ENCODE measurements at places on chromosomes 1 and 21.

DNA sequence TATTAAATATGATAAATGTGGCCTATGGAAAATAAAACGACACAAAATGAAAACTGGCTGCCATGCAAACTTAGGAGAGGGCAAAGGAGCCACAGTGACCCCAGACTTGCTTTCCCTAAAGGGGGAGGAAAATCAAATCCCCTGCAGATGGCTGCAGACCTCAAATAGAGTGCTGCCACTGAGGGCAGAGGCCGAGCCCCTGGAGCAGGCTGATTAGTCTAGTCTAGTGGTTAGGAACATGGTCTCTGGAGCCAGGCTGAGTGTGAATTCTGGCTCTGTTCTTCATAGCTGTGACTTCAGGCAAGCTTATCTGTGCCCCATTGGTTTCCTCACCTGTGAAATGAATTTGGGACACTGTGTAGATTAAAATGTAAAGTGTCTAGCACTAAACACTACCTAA is 60.8 kb downstream of the ITPKB start:
- DNase-seq: no peak

DNA sequence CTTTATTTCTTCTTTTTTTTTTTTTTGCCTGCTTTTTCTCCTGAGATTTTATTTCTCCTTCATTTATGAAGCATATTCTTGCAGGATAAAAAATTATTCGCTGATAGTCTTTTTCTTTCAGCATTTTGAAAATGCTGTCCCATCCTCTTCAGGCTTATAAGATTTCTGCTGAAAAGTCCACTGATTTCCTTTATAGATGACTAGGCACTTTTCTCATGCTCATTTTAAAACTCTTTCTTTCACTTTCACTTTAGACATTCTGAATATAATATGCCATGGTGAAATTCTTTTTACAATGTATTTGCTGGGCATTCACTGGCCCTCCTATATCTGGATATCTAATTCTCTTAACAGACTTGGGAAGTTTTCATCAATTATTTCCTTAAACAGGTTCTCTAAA is 25.5 kb upstream of the GTF2B start:
- DNase-seq: no peak

DNA sequence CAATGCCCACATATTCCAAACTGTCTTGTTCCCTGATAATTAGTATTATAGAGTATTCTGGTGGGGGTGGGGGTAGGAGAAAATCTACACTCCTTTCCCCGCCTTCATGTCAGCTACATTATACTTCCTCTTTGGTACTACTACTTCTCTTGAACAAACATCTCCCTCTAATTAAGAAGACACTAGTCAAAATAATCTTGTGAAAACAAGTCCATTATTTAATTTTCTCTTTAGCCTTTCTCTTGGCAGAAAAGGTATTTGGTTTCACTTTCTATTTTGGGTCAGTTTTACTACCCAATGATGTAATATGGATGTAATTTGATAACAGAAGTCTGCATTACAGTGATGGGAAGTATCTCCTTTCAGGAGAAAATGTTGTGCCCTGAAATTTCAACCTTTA is 22.5 kb downstream of the NTMT2 start:
- DNase-seq: no peak

- no peak for DNase-seq
Measured at GRCh38 chr1:240019524-240019923, 72.2 kb upstream of the FMN2 start.

GRCh38 chr1:64061430-64062104 is 141.9 kb upstream of the UBE2U start:
- DNase-seq: no peak

GRCh38 chr1:36223381-36223995 is 755 bp upstream of the THRAP3 start:
- no peak for DNase-seq

DNA sequence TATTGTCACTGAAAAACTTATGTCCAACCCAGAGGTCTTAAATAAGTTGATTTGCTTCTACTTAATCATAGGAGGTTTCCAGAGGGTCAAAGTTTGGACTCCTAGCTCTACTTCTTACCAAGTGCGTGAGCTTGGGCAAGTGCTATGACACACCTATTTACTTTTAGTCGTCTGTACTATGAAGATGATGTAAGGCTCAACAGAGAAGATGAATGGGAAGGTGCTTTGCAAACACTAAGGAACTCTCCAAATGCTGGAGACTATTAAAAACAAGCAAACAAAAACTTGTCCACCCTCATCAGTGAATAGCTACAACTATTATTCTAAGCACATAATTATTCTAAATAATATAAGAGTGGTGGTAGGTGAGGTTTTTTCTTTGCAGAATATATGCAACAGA is 232.3 kb upstream of the USP24 start:
- no peak for DNase-seq

- DNase-seq: no peak
Measured at GRCh38 chr1:200128944-200129879, 101.7 kb downstream of the NR5A2 start.

DNA sequence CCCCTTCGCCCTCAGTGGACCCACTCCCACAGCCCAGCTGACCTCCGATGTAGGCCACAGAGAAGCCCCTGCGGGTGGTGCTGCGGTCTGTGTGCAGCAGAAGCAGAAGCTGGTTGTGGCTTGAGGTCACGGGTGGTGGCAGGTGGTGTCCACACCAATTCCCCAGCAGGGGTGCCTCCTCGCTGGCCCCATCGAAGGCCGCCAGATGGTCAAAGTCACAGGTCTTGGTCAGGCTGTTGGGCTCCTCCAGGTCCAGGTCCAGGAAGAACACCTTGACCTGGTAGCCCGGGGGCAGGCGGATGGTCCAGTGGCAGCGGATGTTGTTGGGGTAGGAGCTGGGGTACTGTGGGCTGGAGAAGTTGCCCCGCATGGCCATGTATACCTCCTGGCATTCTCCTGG is 13.1 kb downstream of the CDCP2 start:
- DNase-seq: no peak

- no peak for DNase-seq
Measured at GRCh38 chr1:10544239-10544638, 69.5 kb downstream of the PEX14 start.

DNA sequence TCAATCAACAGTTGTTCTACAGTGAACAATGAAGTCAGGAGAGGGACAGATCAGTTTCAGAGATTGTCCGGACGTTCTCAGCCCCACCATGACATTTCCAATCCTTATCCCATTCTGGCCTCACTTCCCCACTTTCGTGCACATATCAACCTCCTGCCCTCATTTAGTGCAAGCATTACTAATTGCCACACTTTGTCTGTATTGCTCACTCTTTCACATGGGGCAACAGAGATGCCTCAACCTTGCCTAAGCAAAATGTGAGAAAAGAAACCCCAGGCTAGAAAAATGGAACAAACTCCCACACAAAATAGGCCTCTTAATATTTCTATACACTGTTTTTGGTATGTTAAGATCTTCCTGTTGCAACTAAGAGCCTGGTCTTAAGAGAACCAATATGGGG is 8.9 kb upstream of the RGS1 start:
- no peak for DNase-seq

DNA sequence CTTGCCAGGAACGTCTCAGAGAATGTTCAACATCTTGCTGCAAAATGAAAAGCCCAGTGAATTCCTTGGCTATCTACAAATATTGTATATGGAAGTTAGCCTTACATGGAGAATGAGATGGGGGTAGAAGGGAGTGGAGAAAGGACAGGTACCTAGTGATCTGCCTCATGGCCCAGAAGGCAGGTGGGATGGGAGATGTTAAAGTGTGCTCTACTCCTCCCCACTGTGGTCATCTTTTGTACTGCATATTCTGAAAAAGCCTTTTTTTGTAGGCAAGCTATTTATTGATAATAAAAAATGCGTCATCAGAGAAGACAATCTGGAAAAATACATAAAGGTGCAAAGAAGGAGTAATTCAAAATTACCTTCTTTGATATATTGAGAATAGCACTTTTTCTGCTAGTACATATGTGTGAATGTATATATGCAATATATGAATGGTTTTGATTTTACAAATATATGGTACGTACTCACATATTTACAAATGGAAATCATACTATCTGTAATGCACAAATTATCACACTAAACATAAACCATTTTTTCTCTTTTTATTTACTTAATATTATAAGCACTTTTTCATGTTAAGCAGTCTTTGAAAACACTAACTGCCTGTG is 19.1 kb upstream of the SLC5A9 start:
- DNase-seq: no peak

DNA sequence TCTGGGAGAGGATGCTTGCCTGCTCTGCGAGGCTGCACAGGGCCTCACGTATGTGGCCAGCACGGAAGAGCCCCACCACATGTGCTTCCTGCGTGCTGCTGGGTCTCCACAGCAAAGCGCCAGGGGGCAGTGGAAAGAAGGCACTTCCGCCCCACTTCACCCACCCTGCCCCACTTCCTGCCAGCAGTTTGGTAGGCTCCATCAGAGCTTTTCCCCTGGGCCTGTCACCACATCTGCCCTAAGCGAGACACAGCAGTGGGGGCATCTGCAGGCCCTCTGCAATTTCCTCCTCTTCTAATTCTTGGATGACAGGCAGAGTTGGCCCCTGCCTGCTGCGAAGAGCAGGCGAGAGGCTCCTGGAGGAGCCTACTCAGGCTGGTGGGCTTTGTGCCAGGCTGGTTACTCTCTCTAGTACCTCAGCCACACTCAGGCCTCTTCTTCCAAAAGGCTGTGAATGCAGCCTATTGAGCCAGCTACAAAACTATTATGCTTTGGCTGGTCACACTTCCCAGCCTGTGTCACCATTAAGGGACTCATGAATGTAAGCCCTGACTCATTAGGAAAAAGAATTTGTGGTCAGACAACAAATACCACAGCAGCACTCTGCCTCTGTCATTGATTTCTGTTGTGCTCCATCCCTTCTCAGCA is 25.0 kb downstream of the CD244 start:
- peak; percentile 71 for DNase-seq

GRCh38 chr1:88751714-88752113 is 67.6 kb downstream of the PKN2 start:
- no peak for DNase-seq

- no peak for DNase-seq
Measured at GRCh38 chr1:209154912-209155311, 428.6 kb upstream of the CAMK1G start.

DNA sequence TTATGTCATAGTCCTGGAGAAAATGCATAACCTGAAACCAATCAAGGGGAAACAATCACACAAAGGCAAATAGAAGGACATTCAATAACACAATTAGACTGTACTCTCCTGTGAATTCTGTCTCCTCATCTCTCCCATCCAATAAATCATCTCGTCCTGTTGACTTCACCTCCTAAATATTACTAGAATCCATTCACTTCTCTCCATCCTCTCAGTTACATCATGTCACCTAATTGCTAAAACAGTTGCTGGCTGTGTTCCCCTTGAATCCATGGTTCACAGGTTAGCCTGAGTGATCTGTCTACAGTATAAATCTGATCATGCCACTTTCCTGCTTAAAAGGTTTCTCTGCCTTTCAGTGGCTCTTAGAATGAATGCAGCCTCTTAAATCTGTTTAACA is 220.2 kb downstream of the TGFB2 start:
- DNase-seq: no peak

DNA sequence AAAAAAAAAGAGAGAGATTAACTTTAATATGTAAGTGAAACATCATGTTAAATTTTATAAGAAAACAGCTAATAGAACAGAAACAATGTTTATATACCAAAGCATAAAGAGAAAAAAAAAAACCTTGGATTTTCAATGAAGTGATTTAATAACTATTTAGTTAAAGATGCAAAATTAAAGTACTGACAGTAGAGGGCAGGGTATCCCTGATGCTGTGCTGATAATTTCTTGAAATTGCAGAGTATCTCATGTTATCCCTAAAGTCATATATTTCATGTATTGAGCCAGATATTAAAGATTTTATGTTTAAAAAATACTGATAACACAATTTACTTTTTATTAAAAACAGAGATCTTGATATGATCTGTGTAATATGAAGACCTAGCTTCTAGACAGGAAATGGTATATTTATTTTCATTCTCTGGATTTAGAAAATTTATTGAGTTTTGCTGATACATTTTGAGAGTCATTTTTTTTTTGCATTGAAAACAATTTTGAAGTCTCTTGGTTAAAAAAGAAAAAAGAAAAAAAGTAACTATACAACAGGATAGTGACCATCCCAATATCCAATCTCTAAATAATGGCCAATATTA is 273.2 kb downstream of the USP25 start:
- DNase-seq: no peak

- DNase-seq: no peak
Measured at GRCh38 chr1:159179906-159180305, 8.5 kb downstream of the CADM3 start.

GRCh38 chr1:85386068-85386722 is 78.8 kb downstream of the DDAH1 start:
- DNase-seq: no peak

GRCh38 chr21:46295996-46296752 is 10.0 kb downstream of the YBEY start:
- DNase-seq: peak; percentile 84

DNA sequence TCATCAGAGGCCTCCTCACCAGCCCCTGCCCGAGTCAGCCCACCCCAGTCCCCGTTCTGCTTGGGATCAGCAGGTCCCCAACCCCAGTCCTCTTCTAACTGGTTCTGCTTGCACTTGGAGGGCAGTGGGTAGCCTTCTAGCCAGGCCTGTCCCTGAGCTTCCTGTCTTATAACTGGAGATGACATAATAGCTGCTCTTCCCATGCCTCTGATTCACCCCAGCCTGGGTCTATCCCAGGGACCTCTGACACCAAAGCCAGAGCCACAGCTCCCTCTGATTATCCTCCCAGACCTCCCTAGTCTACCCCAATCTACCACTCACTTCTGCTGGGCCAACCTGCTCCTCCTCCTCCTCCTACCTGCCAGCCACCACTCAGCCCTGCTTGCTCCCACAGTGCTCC is 31.4 kb downstream of the IQGAP3 start:
- DNase-seq: no peak

DNA sequence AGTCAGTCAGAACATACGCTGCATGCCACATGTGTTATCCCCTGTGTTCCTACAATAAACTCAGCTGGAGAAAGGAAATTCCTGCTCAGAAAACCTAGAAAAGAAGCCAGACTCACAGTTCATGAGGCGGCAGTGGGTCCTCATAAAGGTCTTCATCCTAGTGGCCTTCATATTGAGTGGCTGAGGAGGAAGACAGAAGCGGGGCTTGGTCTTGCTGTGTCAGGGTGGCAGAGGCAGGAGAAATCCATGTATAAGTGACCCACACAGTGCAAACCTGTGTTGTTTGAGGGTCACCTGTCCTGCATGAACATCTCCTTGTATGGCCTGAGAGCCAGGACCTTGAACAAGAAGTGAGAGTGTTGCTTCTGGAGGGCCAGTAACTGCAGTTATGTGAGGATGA is 4.0 kb upstream of the WNT3A start:
- no peak for DNase-seq

DNA sequence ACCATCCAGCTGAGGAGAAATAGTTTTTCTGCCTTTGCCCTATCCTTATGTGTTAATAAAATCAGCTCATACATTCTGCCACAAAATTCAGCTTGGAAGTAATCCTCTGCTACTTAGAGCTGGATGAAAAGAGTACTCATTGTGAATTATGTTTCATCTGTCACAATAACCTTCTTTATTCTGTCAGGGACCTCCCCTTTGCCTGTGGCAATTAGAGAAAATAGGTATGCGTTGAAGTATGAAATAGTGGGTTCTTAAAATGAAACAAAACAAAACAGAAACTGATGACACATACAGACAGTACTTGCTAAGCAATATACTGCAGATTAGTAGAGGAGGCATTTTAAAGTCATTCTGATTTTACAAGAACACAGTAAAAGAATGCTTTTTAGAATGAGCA is 578.5 kb downstream of the USP25 start:
- no peak for DNase-seq

All from coronary artery (tissue), 2 donors.